Smooth muscle cell of the coronary artery (primary cell): ENCODE measurements at places on chromosomes 3 and 15. TPM values are rescaled to one million over a fixed set of nuclear protein-coding genes. Genes with fewer than 3 reads are reported as not detected.

DUOX1 gene
- total RNA-seq: 0.08 and 0.59 TPM in 2 replicates

CHST2 gene
- total RNA-seq: 8.2 and 16.7 TPM in 2 replicates

FSIP1 gene
- 0.98 and 1.2 TPM in 2 replicates for total RNA-seq

CDCP1 gene
- total RNA-seq: 3.0 and 5.1 TPM in 2 replicates

MESP2 gene
- 0.15 and 1.6 TPM in 2 replicates for total RNA-seq

HCN4 gene
- total RNA-seq: not detected in 2 replicates

MUC20 gene
- total RNA-seq: 0.30 TPM in 1 of 2 replicates, not detected in the other

GOLGA6B gene
- not detected in 2 replicates for total RNA-seq

PLXND1 gene
- 127 and 139 TPM in 2 replicates for total RNA-seq

GNAT1 gene
- total RNA-seq: not detected in 2 replicates

POLQ gene
- 0.70 and 2.7 TPM in 2 replicates for total RNA-seq

STAB1 gene
- total RNA-seq: 0.15 and 3.4 TPM in 2 replicates

TRPM1 gene
- not detected in 2 replicates for total RNA-seq

PROS1 gene
- total RNA-seq: 30.1 and 34.4 TPM in 2 replicates

RTP3 gene
- not detected in 2 replicates for total RNA-seq

RSL24D1 gene
- 59.8 and 83.9 TPM in 2 replicates for total RNA-seq
